Lung microvascular endothelial cell (primary cell): ENCODE measurements at places on chromosomes 16 and 17. TPM values are rescaled to one million over a fixed set of nuclear protein-coding genes. Genes with fewer than 3 reads are reported as not detected.

DNA sequence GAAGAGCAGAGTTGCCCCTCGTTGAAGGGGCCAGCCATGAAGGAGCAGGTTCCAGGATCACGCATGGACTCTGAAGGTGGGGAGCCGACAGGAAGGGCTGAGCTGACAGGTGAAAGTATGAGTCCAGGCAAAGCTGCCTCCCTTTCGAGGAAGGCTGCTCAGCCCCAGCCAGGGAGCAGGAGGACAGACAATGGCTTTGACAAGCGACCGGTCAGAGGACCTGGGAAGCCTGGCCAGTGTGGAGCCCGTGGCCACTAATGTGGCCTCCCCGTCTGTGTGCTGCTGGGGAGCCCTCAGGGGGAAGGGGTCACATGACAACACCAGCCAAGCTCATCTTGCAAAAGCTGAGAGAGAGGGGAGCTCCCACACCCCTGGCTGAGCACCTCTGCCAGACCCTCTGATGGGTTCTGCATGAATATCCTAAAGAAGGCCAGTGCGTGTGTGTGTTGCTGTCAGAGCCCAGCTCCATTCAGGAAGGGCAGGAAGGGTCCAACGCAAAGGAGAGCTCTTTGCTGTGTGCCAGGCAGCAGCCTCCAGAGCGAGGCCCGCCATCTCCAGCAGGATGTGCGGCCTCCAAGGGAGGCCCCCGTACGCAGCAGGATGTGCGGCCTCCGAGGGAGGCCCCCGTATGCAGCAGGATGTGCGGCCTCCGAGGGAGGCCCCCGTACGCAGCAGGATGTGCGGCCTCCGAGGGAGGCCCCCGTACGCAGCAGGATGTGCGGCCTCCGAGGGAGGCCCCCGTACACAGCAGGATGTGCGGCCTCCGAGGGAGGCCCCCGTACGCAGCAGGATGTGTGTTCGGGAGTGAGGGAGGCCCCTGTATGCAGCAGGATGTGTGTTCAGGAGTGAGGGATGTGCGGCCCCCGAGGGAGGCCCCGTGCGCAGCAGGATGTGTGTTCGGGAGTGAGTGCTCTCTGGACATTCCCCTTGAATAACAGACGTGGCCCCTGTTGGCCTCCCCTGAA lies 102.1 kb upstream of the CHMP6 start:
- DNase-seq: no peak

DNA sequence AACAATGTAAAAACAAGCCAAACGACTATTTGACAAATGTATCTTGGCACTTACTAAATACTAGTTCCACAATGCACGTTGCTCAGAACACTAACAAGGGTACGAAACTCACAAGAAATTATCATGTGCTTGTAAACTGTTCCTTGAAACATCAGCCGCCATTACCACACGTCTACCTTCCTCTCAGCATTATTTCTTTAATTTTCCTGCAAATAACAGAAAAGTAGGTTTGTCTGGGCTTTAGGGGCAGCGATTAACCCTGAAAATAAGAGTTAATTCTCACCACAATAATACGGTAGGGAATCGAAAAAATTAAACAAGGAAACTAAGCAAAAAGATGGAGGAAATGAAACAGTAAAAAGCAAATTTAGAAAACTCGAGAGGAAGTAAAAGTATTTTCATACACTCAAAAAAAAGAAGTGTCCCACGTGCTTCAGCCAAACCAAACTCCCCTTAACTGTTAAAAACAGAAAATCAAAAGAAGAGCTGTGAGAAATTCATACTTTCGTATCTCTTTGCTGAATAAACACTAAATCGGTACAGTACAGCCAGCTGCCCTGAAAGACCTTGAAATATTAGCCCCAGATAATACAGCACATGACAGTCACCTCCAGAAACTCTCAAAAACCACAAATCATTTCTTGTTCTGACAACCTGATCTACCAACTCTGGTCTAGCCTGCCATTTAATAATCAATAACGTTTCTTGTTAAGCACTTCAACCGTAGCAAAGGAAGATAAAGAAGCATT lies 1.2 kb downstream of the ARHGAP17 start:
- DNase-seq: no peak

Gene TPSG1
- not detected in 2 replicates for total RNA-seq

GRCh38 chr17:64002658-64003525 lies 4.7 kb downstream of the PRR29 start:
- DNase-seq: no peak

GRCh38 chr16:86882586-86883280 lies 304.4 kb downstream of the FOXL1 start:
- DNase-seq: peak; percentile 52

Gene NECAB2
- total RNA-seq: not detected in 2 replicates

Gene DBF4B
- 1.6 and 2.2 TPM in 2 replicates for total RNA-seq

GRCh38 chr17:38578229-38579082 lies 27.3 kb downstream of the SRCIN1 start:
- DNase-seq: no peak

DNA sequence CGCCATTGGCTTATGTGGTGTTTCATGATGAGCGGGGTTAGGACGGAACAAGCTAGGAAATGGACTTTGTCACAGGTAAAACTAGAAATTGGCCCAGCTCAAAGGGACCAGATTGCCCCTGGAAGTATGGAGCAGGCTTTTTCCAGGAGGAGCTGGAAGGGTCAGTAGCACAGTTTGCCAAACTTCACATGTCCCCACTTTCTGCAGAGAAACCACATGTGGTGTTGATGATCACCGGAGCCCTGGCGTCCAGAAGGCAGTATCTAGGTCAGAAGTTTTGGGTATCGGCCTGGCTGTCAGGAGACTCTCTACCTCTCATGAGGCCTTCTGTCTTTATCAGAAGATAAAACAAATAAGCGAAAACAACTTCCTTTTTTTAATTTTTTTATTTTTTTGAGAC lies 248.5 kb downstream of the SOX9 start:
- no peak for DNase-seq

- no peak for DNase-seq
Observed at GRCh38 chr16:30185683-30186421, 2.5 kb downstream of the CORO1A start.

DNA sequence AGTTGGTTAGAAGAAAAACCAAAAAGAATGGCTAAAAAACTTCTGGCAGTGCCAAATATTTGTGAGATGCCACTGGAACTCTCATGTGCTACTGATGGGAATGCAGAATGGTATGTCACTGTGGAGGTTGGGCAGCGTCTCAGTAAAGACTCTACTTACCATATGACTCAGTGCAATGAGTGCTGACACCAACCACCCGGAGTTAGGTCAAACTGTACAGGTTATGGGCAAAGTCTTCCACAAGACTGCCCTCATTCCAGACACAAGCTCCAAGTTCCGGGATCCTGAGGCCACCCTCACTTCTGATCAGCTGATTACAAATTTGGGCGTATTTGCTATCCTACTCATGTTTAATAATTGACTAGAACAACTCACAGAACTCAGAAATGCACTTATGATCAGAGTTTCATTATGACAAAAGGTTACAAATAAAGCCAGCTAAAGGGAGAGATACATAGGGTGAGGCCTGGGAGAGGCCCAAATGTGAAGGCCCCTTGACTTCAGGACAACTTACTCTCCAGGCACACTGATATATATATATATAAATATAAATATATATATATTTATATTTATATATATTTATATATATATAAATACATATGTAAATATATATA lies 114.9 kb downstream of the TRIM37 start:
- no peak for DNase-seq

DNA sequence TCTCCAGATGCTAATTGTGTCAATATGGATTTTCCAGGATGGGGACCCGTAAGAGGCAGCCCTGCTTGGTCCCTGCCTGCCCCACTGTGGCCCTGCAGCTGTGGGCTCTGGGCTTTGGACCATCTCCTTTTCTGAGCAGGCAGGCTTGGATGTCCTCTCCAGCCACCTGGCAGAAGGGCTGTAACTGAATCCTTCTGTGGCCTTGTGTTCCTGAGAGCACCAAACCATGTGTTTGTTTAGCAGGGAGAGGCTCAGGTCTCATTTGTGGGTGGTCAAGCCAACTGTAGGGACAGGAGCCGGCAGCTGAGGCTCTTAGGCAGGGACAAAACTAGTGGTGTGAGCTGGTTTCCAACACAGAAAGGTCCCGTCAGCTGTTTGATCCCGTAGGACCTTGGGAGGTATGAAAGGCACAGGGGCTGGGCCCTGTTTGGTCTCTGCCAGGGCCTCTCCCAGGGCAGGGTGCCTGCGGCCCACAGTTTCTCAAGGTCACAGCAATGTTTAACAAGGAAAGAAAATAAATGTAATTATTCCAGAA lies 18.5 kb downstream of the SEC14L5 start:
- DNase-seq: no peak

Gene KRTAP4-2
- total RNA-seq: not detected in 2 replicates

DNA sequence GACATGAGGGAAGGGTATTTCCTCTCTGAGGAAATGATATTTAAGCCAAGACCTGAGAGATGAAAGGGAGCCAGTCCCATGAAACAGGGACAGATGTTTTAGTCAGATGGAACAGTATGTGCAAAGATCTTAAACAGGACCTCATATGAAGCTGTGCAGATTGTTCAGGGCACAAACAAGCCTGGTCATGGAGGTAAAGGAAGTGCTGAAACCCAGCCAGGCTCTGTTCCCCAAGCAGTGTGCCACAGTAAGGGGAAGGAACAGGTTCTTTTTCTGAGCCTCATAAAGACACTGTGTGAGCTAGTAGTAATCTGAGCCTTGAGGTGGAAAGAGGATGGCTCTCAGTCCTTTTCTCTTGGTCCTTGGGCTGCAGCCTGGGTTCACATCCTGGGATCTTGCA lies 159.9 kb downstream of the ANKFN1 start:
- peak; percentile 44 for DNase-seq

GRCh38 chr17:6651919-6652452 lies 424 bp downstream of the C17orf100 start:
- DNase-seq: peak; percentile 51

- DNase-seq: peak; percentile 12
Observed at GRCh38 chr16:20798364-20798763, 7.9 kb downstream of the ERI2 start.

Gene PPP1R27
- total RNA-seq: not detected in 2 replicates

GRCh38 chr17:14135906-14136590 lies 66.7 kb downstream of the COX10 start:
- no peak for DNase-seq

DNA sequence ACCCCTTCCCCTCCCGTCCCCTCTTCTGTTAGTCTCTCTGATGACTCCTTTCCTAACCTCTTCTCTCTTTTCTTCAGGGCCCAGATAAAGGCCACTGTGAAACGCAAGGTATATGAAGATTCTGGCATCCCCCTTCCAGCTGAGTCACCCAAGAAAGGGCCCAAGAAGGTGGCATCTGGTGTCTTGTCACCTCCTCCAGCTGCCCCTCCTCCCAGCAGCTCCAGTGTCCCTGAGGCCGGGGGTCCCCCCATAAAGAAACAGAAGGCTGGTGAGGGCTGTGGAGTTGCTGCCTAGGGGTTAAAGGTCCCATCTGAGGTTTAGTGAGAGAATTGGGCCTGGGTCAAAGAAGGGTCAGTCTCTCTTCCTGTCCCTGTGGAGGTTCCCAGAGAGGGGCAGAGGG lies 4.0 kb downstream of the RNASEK start:
- no peak for DNase-seq

DNA sequence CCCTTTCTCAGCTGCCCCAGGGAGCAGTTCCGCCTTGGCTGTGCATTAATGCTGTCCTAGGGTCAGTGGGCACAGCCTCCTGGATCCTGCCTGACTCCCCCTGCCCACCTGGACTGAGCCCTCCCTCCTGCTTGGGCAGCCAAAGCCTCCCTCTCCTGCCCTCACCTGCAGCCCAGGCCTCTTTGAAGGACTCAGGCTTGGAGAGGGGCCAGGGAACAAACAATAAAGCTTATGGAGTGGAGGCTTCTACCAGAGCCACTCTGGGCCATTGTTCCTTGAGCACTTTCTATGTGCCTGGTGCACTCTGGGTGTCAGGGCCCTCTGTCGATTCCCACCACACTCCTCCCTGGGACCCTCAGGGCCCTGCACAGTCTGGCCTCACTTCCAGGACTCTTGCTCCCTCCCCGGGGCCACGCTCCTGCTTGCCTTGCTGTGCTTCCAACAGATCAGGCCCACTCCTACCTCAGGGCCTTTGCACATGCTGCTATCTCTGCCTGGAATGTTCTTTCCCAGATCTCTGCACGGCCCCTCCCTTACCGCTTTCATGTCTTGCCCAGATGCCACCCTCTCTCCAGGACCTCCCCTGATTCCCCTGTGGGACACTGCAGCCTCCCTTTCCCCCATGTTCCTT lies 5.0 kb downstream of the KCNJ12 start:
- DNase-seq: no peak

- DNase-seq: no peak
Observed at GRCh38 chr16:25845901-25846300, 154.1 kb downstream of the HS3ST4 start.

DNA sequence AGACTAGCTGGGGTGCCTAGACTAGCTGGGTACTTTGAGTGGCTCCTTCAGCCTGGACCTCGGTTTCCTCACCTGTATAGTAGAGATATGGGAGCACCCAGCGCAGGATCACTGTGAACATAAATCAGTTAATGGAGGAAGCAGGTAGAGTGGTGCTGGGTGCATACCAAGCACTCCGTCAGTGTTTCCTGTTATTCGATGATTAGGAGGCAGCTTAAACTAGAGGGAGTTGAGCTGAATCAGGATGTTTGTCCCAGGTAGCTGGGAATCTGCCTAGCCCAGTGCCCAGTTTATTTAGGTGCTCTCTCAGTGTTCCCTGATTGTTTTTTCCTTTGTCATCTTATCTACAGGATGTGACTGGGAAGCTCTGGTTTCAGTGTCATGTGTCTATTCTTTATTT lies 8.4 kb upstream of the TMEM235 start:
- peak; percentile 77 for DNase-seq

DNA sequence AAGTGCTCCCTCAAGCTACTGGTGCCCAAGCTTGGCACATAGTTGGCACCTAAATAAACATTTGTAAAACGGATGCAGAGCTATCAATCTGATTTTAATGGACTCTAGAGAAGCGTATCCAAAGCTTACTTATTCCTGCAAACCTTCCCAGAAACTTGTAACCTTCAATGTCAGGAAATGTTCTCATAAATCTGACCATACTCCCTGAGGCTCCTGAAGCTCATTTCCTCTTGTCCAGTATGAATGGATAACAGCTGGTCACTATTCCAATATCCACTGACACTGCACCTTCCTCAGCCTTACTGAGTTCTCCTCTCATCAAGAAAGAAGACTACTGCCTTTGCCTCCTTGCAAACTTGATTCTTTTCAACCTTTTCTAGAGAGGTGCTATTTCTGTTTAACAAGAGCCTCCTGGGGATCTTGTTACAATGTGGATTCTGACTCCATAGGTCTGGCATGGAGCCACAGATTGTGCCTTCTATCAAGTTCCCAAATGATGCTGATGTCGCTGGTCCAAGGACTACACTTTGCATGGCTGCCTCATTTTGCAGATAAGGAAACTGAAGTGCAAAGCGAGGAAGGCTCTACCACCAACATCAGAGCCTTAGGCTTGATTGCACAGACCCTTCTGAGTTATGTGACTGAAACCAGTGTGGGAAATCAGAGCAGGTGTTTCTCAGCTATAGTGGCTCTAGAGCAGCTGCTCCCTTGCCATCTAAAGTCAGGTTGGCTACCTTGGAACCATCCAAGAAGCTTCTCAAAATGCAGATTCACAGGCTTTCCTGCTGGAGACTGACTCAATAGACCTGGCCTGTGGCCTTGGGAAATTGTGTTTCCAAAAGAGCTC lies 377.8 kb downstream of the SOX9 start:
- DNase-seq: no peak

Gene KRTAP4-5
- total RNA-seq: not detected in 2 replicates

- DNase-seq: no peak
Observed at GRCh38 chr17:72891627-72892026, 200.9 kb downstream of the SLC39A11 start.
